GM03348 (cell line): ENCODE measurements at places on chromosomes 16 and 17.

DNA sequence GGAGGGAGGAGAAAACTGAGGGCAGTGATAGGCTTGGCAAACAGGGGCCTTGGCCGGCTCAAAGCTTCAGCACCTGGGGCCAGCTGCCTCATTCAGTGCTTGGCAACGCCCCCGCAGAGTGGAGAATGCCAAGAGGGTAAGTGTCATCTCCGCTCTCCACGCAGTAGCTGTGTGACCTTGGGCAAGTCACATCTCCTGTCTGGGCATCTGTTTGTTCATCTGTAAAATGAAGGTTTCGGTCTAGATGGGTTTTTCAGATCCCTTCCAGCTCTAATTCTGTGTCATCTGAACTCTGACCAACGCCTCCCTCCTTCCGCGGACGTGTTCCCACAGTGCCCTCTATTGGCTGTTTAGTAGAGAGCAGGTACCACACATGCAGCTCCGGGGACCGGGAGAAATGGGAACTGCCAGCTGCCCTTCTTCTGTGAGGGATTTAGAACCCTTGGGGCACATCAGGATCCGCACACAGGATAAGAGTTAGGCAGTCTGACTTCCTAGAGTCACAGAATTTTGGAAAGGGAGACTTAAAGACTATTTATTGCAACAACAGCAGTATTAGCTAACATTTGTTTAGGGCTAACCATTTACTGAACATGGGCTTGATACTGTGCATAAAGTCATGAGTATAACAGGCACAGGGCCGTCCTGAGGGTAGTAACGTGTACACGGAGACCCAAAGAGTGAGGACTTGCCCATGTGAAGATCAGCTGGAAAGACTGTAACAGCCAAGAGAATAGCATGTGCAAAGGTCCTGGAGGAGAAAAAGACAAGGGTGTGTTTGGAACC lies 26.8 kb downstream of the GP2 start:
- peak; percentile 76 for DNase-seq

DNA sequence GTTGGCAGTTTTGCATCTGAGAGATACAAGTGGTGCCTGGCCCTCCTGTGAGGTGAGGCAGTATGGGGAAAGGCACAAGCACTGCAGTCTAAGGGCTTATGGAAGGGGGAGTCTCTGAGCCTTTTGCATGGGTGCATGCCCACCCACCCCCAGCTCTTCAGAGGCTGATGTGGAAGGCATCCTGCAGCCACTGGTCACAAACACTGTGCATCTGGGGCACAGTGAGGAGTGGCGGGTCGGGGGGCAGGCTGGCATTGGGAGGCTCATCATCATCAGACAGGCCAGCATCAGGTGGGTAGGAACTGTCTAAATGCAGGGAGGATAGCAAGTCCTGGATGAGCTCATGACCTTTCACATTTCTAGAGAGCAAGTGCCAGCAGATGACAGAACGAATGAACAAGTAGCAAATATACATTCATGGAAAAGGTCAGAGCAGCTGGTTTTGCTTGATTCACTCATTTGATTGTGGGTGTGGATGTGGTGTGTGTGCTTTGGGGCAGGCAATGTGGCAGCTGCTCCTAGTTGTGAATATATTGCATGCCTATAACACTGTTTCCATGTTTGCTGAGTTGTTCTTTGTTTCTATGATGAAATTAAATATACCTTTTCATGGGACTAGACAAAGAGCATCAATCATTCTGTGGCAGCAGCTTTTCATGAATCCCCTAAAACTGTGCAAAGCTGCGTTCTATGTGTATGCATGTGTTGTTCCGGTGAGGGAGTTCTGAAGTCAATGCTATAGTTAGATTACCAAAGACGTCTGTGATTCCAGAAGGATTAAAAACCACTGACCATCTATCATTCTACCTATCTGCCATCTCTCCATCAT lies 29.2 kb downstream of the TRIM25 start:
- DNase-seq: no peak

DNA sequence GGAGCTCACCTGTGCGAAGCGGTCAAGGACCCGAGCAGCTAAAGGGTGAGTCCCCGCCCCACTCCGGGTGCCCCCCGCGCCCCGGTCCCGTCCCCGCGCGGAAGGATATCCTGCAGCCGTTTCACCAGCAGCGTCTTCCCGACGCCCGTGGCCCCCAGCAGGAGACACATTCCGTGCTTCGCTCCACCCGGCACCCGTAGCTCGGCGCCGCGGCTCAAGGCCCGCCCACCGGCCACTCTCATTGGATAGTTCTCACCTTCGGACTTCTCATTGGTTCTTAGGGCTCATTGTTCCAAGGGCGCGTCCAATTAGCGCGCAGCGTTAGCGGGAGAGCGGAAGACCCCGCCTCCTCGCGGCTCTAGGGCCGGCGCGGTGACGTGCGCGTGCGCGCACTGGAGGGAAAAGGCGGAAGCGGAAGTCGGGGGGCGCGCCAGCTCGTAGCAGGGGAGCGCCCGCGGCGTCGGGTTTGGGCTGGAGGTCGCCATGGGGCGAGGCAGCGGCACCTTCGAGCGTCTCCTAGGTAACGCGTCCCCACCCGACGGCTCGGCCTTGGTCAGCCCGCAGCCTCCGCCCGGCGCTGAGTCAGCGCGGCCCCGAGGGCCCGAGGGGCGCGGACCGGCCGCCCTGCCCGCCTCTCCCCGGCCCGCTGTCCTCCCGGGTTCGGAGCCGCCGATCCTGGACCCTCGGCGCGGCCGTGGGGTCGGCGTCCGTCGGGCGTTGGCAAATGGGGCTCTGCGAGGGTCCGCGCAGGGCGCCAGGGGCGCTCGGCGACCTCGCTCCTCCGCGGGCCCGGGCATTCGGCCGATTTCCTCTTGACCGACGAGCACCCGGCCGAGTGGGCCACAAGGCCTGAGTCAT lies at the start of the genes ARL16 and HGS:
TSS of gene ARL16 (minus strand) at position 214 of the 858 bp plus-strand sequence. CDS start at position 170, 44 bp downstream.
TSS of gene HGS (plus strand) at position 428 of the 858 bp plus-strand sequence. CDS start at position 484, 56 bp downstream.
- peak; percentile 100 for DNase-seq

GRCh38 chr16:84312783-84313382 lies 18.2 kb downstream of the WFDC1 start:
- no peak for DNase-seq

GRCh38 chr16:67537270-67537635 lies 8.6 kb downstream of the RIPOR1 start:
- peak; percentile 91 for DNase-seq

DNA sequence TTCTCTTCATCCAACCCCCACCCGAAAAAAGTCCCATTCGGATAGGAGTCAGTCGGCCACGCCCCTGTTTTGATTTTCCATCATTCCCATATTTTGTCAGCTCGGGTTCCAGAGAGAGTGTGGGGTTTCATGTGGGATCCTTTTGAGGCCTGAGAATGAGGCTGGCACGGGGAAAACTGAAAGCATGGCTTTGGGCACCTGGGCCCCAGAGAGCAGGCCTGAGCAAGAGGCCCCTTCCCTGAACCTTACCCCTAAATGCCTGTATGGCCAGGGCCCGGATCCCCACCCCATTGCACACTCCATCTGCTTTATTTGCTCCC lies 4.6 kb upstream of the HOXB4 start:
- no peak for DNase-seq

GRCh38 chr17:51803161-51803560 lies 355.4 kb downstream of the CA10 start:
- DNase-seq: no peak

GRCh38 chr16:80552277-80552676 lies 11.5 kb downstream of the DYNLRB2 start:
- DNase-seq: no peak

DNA sequence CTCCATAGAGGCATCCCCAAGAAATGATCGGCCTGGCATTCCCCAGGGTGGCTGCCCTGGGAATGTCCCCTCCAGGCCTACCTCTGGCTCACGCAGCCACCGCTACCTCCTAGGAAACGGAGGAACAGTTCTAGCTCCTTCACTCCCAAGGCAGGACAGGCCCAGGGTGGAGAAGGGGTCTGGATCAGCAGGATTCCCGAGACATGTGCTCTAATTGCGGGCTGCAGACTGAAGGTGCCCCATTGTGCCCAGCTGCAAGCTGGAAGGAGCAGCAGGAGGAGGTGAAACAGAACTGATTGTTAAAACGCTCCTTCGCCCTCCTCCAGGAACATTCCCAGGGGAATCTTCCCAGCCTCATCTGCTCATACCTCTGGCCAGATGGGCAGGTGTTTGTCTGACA lies 40.8 kb downstream of the SCNN1G start:
- DNase-seq: no peak

DNA sequence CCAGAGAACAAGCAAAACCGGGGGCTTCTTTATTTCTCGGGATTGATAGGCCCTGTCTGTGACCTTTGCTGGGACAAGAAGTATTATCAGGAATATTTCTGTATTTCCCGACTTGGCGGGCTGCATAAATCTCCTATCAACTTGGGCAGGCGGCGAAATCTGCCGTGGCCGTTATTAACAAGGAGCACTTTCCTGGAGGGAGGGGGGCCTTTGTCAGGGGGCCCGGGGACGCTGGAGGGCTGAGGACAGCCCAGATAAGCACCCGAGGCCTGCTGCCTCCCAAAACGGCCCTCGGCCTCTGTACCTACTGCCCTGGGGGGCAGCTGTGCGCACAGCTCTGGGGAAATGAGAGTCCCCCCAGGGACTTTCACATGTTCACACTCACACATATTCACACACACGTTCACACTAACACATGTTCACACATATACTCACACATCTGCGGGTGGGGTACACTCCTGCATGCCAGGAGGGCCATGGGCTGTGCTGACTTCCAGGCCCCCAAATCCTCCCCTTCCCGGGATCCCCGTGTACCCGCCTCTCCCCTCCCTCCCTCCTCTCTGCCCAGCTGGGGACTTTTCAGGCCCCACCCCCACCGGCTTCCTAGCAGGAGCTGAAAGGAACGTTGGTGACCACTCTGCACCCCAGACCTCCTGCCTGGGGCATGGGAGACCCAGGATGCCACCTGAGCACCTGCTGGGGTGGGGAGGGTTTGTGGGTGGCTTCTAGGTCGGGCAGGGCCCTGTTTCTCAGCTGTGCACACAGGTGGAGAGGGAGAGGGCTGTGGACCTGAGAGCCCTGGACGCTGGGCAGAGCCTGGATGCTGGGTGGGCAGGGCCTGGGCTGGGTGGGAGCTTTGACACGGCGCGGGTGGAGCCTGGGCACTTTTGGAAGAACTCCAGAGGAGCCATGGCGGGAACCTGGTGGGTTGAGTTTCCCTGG lies 24.3 kb upstream of the GSE1 start:
- no peak for DNase-seq

DNA sequence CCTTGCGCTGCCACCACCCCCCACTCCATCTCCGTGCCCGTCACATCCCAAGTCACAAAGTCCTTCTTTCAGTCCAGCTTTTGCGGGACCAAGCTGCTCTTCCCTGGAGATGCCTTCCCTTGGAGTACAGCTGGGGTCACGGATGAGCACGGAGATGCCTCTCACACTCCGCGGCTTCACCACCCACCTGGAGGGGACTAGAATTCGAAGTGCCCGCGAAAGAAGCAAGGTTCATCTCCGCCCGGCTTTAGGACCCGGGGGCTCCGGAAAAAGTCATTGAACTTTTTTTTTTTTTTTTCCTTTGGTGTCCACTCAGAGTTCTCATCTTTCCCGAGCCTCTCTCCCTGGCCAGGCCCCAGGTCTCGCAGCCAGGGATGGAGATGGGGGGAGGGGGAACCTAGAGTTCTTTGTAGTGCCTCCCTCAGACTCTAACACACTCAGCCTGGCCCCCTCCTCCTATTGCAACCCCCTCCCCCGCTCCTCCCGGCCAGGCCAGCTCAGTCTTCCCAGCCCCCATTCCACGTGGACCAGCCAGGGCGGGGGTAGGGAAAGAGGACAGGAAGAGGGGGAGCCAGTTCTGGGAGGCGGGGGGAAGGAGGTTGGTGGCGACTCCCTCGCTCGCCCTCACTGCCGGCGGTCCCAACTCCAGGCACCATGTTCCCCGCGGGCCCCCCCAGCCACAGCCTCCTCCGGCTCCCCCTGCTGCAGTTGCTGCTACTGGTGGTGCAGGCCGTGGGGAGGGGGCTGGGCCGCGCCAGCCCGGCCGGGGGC lies at the start of gene FKBP10:
TSS of gene FKBP10 (plus strand) at position 624 of the 771 bp plus-strand sequence. CDS start at position 655, 31 bp downstream.
- DNase-seq: peak; percentile 96

DNA sequence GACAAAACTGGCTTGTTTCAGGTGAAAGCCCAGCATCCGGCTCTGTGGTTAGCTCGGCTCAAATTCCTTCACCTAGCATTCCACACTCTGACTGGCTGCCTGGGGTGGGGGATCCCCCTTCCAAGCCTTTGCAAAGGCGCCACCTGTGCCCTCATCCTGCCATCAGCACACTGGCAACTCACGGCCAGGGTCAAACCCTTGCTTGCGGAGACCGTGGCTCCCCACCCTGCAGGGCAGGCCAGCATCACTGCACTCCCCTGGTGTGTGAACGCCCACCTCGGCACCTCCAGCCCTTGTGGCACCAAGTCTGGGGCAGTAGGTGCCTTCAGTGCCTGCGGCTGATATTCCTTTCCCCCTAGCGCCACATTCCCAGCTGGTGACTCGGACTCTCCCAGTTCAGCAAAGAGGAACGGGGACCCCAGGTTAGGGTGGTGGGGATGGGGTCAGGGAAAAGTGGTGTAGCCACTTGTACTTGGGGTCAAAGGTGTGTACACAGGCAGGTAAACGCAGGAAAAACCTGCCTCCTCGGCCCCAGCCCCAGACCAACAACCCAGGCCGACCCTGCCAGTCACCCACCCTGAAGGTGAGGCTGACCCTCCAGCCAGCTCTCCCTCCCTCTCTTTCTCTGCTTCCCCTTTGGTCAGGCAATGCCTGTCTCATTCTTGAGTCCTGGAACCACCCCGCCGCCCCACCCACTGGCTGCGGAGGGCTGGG lies 1.1 kb downstream of the FLII start:
- peak; percentile 81 for DNase-seq

DNA sequence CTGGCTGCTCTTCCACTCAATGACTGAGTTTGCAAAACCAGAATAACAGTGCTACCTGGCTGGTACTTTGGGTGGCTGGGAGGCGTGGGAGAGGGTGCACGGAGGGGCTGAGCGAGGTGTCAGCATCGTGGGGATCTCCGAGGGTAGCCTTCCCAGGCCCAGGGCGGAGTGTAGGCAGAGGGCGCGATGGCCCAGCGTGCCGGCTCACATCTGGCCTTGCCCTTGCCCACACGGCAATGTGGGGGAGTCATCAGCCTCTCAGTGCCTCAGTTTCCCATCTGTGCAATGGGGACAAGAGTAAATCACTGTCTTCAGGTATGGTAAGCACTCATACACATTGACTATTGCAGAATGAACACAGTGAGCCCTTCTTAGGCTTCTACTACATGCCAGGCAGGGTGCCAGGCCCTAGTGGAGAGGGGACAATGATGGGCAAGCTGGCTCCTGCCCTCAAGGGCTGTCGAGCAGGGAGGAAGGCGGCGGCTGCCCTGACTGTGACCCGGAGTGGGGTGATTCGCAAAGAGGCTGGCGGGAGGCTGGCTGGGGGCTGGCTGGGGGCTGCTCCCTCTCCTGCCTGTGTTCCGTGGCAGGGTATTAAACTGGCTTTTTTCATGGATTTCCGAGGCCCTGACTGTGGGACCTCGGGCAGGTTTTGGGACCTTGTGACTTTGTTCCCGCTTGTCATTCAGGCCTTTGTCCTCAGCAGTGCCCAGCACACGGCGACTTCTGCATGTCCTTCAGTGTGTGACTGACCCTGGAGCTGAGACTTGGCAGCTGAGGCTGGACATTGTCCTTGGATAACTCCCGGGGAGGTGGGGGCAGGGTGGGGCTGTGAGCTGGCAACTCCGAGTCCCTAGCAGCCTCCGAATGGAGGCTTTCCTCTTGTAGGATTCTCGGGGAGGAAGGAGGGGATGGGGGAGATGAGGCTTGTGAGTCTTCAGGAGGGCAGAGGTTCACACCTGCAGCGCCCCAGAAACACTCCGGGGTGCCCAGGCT lies 243.1 kb downstream of the SEC14L1 start:
- DNase-seq: no peak

GRCh38 chr16:31177136-31177535 lies 2.8 kb upstream of the FUS start:
- no peak for DNase-seq
